Activated CD4-positive, alpha-beta T cell treated with anti-CD3 and anti-CD28 coated beads, Interleukin-2, amount 50 U/mL, for 4 hours (primary cell): ENCODE measurements at places on chromosomes 4 and X.

GRCh38 chr4:38979081-38979480 lies 53.1 kb downstream of the TMEM156 start:
- DNase-seq: no peak

- no peak for DNase-seq
These were observed 647.0 kb upstream of the PCDH10 start for GRCh38 chr4:132502096-132502552.

- DNase-seq: no peak
These were observed 172.1 kb downstream of the MID1IP1 start for GRCh38 chrX:38973322-38973721.

GRCh38 chr4:153988492-153989363 lies 199.8 kb upstream of the SFRP2 start:
- no peak for DNase-seq

DNA sequence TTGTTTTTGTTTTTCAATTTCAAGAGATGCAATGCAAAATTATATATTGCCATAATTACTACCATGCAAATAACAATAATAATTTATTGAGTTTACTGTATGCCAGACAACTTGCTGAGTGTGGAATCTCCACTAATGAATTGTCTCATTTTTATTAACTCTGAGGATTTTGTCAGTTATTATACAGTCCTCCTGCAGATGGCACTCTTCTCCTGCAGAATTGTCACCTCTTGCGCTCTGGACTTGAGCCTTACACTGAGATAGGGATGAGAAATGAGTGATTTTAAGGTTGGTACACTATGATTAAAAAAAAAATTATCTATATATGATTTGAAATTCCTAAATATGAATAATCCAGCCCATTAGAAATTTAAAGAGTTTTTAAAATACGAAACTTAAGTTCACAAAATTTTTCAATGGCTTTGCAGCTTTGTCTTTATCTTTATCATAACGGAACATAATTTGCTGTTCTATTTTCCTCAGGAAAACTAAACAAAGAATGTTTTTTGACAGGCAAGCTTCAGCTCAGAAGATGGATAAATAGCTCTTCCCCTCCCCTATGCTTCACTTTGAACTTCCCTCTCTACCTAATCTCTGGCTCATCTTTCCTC lies 12.7 kb upstream of the PAQR3 start:
- peak; percentile 12 for DNase-seq

GRCh38 chr4:39085891-39086290 lies 23.9 kb downstream of the KLHL5 start:
- DNase-seq: no peak

DNA sequence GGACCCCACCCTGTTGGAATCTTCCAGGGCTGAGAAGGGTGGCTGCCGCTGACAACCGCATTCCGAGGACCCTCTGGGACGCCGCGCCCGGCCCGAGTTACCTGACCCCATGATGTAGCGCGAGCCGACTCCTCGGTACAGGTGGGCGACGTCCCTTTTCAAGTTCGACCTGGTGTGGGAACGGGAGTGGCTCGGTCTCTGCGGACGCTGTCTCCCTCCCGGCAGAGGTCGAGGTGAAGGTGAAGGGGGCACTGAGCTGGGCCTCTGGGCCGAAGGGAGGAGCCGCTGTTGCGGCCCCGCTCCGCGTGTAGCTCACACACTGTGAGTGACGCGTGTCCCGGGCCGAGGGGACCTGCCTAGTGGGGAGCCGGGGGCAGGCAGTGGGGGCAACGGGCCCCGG lies 4.5 kb downstream of the GTPBP6 start:
- DNase-seq: no peak

DNA sequence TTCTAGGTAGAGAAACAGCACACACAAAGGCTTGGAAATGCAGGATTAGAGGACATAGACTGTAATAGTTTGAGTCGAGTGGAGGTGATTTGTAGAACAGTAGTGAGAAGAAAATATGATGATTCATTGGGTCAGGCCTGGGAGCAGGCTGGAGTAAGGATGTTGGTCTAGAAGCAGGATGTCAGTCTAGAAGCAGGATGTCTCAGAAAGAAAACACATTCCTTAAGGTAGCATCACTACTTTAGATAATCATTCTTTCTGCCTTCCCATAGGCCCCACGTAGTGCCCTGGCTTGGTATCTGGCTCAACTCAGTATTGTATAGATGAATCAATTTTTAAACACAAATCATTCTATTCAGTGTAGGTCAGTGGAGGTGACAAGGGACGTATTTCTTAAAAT lies 11.2 kb upstream of the DACH2 start:
- DNase-seq: no peak

- no peak for DNase-seq
These were observed 219.1 kb upstream of the BMP3 start for GRCh38 chr4:80811406-80811805.

- no peak for DNase-seq
These were observed 8.5 kb upstream of the CTAG2 start for GRCh38 chrX:154661899-154662298.

GRCh38 chrX:24542756-24543155 lies 77.7 kb downstream of the PDK3 start:
- no peak for DNase-seq

GRCh38 chr4:30924495-30924894 lies 204.3 kb downstream of the PCDH7 start:
- no peak for DNase-seq
